Right renal cortex interstitium (tissue), 3 donors: ENCODE measurements at places on chromosomes 7 and 10. TPM values are rescaled to one million over a fixed set of nuclear protein-coding genes. Genes with fewer than 3 reads are reported as not detected.

GRCh38 chr10:12534824-12535223 is 185.5 kb downstream of the CAMK1D start:
- no peak for DNase-seq

- no peak for DNase-seq
Observed at GRCh38 chr10:7857262-7857661, 39.0 kb downstream of the TAF3 start.

GRCh38 chr10:99788598-99789256 is 6.3 kb downstream of the ABCC2 start:
- no peak for DNase-seq

DNA sequence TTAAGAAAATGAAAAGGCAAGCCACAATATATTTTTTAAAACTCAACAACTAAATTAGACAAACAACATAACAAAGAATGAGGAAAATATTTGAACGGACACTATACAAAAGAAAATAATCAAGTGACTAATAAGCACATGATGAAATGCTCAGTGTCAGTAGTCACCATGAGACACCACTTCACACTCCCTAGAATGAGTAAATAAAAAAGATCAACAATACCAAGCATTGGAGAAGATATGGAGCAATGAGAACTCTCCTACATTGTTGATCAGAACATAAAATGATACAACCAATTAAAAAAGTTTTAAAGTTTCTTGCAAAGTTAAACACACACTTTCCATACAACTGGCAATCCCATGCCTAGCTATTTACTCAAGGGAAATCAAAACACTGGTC is 222.2 kb downstream of the C7orf25 start:
- DNase-seq = no peak

- DNase-seq = no peak
Observed at GRCh38 chr7:50646069-50646468, 80.9 kb upstream of the DDC start.

DNA sequence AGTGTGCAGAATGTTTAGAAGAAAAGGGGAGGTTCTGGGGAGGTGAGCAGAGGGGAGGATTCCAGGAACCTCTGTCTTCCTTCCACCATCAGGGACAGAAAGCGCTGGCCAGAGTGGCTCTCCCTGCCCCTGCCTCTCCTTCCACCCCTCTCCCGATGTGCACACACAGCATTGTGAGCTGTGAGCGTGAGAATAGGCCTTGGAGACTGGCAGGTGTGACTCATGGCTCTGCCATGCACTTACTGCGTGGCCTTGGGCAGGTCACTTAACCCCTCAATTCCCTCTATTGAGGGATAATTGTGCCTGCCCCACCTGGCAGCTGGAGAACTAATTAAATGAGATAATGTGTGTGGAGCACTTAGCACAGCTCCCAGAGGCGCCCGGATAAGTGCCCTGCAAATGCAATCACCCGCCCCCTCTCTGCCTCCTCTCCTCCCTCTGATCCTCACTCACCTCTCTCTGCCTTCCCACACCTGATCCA is 115.4 kb downstream of the ZMIZ1 start:
- no peak for DNase-seq

- DNase-seq = peak; percentile 66
Observed at GRCh38 chr7:129218514-129219062, 6.2 kb upstream of the AHCYL2 start.

Gene LEP
- polyA plus RNA-seq = 0.34 TPM

Gene TRIL
- 50.9 TPM for polyA plus RNA-seq

Gene CADPS2
- 47.2 TPM for polyA plus RNA-seq

Gene ACTA2
- polyA plus RNA-seq = 189 TPM

Gene LRWD1
- 15.5 TPM for polyA plus RNA-seq
